Stimulated activated CD8-positive, alpha-beta memory T cell treated with anti-CD3 and anti-CD28 coated beads, Interleukin-7, amount 100 ng/mL, for 1 hour (primary cell): ENCODE measurements at places on chromosomes 11 and 22.

- no peak for DNase-seq
Measured at GRCh38 chr11:112113539-112114457, 27.1 kb downstream of the SDHD start.

GRCh38 chr11:117950993-117951961 lies 22.1 kb upstream of the TMPRSS13 start:
- DNase-seq, result no peak

- no peak for DNase-seq
Measured at GRCh38 chr11:46378811-46379481, 2.5 kb upstream of the MDK start.

GRCh38 chr11:131609337-131609736 lies 238.9 kb downstream of the NTM start:
- no peak for DNase-seq
